DMS53 (cell line): ENCODE measurements at places on chromosomes 6 and 20.

GRCh38 chr20:51187261-51187660 is 164.4 kb upstream of the KCNG1 start:
- DNase-seq: no peak

DNA sequence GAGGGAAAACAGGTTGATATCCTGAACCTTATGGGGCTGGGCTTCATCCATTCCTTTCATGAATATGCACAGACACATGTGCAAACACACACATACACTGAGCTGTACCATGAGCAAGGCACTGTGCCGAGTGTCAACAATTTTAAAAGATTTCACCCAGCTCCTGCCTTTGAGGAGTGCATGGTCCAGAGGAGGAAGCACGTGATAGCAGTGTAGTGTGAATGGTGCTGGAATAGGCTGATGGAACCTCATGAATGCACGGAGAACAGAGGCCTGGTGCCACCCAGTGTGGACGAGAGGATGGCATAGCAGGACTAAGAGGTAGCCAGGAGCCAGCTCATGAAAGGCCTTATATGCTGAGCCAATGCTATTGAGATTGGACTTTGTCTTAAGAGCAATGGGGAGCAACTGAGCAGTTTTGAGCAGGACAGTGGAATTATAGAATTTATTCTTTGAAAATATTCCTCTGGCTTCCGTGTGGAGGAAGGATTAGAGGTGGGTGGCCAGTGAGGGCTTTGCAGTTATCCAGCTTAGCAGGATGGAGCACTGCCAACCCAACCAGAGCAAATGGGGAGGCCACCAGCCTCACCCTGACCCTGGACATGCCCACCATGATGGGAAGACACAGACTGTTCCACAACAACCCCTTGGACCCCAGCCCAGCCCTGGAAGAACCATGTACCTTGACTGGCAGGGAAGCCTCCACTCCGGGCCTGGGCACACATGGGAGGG is 84.4 kb downstream of the UNC5CL start:
- no peak for DNase-seq

DNA sequence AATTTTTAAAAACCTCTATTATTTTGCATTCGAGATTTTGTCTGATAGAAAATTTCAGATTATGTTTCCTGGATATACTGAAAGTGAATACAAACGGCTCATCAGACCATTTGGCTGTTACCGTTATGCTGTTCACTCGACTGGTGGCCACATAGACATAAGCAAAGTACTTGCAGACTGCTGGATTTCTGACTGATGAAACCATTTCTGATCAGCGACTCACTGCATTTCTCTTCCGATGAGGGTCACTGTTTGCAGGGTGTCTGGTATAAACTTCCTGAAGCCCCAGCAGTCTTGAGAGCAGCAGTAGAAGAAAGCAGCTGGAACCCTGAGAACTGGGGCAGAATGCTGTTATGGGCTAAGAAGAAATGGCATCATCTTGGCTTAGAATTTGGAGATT is 17.7 kb downstream of the SNX9 start:
- DNase-seq: no peak

- no peak for DNase-seq
Observed at GRCh38 chr6:134375220-134375580, 57.3 kb upstream of the SGK1 start.

DNA sequence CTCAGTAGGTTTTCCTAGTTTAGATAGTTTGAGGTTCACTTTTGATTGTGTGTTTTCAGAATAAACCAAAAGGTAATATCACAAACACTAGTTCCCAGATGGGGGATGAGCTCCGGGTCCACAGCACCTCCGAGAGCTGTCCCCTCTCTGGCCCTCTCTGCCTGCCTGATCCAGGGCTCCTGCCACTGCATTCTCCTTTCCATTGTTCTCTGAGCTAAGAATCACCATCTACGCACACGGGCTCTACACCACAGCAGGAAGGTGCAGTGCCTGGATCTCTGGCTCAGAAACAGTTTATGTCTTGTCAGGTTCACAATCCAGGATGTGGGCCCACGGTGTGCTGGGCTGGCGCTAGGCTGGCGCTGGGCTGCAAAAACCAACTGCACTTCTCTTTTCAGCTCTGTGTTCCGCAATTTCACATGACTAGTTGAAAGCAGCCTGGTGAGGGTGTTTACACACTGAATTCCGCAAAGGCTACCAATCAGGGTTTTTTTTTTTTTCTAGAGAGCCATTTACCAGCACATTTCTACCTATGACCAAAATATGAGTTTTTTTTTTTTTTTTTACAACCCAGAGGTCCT is 167.5 kb downstream of the SOD2 start:
- no peak for DNase-seq

GRCh38 chr6:100538086-100538485 is 73.4 kb upstream of the SIM1 start:
- no peak for DNase-seq

DNA sequence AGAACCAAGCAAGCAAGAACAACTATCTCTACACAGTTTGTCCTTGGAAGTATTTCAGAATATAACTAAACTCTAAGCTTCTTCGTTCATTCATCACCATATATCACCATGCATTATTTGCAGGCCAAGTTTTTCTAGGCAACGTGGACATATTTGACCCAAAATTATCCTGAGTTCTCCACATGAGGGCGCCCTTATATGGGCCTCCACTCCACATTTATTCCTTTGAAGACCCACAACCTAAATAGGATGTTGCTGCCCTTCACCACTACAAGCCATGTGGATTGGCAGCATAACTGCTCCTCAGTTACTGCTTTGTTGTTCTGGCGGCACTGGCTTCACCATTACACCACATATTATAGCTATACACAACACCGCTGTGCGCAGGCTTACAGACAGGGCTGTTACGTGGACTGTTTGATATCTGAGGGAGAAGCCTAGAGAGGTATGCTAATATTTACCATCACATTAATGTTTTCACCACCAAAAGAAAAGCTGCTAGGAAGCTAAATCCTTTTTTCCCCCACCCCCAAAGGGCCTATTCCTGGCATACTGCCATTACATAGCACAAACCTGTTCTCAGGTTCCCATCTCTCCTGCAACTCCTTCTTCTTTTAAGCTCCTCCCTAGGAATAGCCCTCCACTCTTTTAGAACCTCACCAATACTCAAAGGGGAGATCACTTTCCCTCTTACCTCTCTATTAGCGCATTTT is 411.7 kb downstream of the C6orf118 start:
- peak; percentile 83 for DNase-seq

- no peak for DNase-seq
Observed at GRCh38 chr6:83442752-83443151, 11.9 kb upstream of the ME1 start.

GRCh38 chr20:25459111-25459830 is 51.8 kb downstream of the GINS1 start:
- no peak for DNase-seq

- no peak for DNase-seq
Observed at GRCh38 chr6:2221726-2222274, 23.6 kb downstream of the GMDS start.

- DNase-seq: peak; percentile 68
Observed at GRCh38 chr20:52150440-52151258, 40.9 kb downstream of the ZFP64 start.

GRCh38 chr6:53165293-53165692 is 16.7 kb upstream of the GCM1 start:
- no peak for DNase-seq

- DNase-seq: no peak
Observed at GRCh38 chr6:39037707-39038106, 10.9 kb upstream of the GLP1R start.

GRCh38 chr6:157020398-157020797 is 243.2 kb downstream of the ARID1B start:
- DNase-seq: peak; percentile 44

DNA sequence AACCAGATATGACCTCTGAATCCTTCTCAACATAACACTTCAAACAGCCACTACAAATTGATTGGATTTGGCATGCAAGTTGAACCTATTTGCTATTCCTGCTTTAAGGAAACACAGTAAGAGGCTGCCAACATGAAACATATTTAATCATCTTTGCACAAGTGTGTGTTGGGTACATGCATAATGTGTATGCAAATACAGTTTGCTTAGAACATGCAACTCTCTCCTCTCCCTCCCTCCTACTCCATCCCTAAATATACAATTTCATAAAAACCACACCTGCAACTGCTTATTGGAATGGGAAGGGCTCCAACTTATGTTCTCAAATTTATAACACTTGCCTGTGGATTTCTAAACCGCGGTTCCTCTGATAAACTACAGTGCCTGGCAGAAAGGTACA is 71.5 kb downstream of the CD83 start:
- no peak for DNase-seq

- no peak for DNase-seq
Observed at GRCh38 chr6:168369786-168370185, 50.2 kb upstream of the DACT2 start.

GRCh38 chr6:116556065-116556464 is 2.5 kb downstream of the CALHM4 start:
- DNase-seq: no peak

- no peak for DNase-seq
Observed at GRCh38 chr6:74578339-74578738, 627.5 kb downstream of the COL12A1 start.

GRCh38 chr20:62010551-62011402 is 54.9 kb downstream of the TAF4 start:
- DNase-seq: peak; percentile 61

- peak; percentile 35 for DNase-seq
Observed at GRCh38 chr6:111573892-111574797, 31.5 kb downstream of the TRAF3IP2 start.

GRCh38 chr6:113857556-113858479 is 673 bp downstream of the MARCKS start:
- peak; percentile 71 for DNase-seq

DNA sequence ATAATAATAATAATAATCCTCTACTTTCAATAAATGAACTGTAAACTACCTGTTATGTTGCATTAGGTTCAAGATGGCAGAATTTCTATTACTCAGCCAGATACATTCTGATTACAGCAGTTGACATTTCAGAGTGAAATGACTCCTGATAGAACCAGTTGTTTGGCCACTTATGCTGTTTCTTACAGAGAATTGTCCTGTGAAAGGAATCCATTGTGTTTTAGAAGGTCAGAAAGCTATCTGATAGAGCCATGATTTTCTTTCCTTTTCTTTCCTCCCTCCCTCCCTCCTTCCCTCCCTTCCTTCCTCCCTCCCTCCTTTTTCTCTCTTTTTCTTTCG is 16.6 kb downstream of the GJA10 start:
- DNase-seq: no peak

DNA sequence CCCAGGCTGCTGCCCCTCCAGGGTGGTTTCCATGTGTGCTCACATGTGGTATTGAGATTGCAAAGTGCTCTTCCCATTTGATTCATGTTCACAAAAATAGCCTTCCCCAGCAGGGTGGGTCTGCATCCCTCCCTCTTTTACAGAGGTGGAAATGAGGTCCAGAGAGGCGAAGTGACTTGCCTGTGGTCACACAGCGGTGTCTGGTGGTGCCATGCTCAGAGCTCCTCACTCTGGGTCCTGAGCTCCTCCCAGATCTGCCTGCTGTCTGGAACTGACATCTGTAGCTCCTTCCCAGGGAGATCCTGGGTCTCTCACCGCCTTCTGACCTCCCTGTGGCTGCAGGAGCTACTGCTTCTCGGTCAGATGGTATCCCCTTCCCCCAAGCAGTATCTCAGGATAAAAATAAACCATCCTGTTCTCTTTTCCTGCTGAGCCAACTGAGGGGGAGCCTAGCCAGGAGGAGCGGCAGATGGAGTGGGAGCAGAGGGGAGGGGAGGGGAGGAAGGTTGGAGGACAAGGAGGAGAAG is 11.9 kb downstream of the CD40 start:
- peak; percentile 44 for DNase-seq

DNA sequence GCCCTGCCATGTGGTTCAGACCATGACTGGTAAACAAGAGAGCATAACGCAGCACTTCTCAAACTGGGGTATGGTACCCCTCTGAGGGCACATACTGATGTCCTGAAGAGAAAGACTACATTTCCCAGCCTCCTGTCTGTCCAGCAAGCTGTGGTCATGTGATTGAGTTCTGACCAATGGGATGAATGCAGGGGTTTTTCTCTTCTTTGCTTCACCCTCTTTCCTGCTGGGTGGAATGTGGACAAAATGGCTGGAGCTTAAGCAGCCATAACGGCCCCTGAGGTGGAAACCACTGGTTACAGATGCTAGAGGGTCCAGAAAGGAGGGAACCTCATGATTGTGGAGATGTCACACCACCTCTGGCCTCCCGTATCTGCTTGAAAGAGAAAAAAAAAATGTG is 19.4 kb upstream of the KCNB1 start:
- peak; percentile 34 for DNase-seq

- DNase-seq: peak; percentile 30
Observed at GRCh38 chr6:156413154-156413553, 364.0 kb upstream of the ARID1B start.

DNA sequence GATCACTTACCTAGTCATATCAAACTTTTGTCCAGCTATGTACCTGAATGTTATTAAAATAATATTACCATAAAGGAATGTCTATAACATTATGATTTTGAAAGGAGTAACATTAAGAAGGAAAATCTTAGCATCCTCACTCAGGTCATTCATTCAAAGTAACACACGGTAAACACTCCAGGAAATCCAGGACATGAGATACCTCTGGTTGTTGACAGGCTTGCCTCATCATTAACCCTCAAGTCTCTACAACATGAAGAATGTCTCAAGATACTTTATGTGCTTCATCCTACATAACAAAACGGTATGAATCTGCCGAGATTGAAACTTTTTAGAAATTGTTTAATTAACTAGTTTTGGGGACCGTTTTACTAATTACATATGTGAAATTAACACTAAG is 690 bp upstream of the FILIP1 start:
- peak; percentile 26 for DNase-seq

GRCh38 chr6:31465185-31465536 is 32.8 kb upstream of the MICB start:
- no peak for DNase-seq

DNA sequence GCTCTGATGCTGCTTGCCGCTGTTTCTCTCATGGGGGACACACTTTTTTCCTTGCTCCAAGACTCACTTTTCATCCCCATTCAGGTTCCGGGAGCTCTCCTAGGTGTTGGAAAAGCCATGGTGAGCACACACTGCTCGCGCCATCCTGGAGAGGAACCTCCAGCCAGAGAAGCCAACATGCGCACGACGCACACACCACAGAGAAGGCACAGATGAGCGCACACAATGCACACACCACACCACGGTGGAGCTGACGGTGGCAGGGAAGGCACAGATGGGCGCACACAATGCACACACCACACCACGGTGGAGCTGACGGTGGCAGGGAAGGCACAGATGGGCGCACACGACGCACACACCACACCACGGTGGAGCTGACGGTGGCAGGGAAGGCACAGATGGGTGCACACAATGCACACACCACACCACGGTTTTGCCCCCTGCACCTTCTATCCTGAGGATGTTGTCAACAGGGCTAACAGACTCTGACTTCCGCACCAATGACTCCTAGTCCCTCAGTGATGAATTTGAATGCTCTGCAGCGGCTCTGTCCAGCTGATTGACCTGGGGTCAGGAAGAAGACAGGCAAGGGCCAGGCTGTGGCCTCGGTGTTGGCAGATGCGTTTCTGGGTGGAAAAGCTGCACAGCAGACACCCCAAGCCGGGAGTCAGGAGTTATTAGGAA is 154.7 kb downstream of the ERMARD start:
- DNase-seq: no peak

- no peak for DNase-seq
Observed at GRCh38 chr6:118476551-118476950, 71.5 kb upstream of the PLN start.

GRCh38 chr6:48733581-48733980 is 622.6 kb upstream of the PTCHD4 start:
- DNase-seq: no peak
